ENCODE measurements at places on chromosomes 1 and 21.

DNA sequence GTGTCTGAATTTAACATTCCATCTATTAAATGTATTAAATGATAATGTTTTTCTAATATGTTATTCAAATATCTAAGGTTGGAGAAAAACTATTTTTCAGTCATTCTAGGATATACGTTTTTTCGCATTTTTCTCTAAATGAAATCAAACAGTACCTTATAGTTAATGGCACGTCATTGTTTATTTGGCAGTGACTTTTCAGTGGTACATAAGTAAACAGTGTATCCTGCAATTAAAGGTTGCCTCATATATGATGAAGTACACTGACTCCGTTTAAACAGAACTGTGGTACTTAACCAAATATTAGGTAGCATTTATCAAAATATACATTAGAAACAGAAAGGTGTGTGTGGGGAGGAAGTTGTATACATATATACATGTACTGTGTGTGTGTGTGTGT is 79.2 kb downstream of the EPS15 start:
- DNase-seq: no peak

DNA sequence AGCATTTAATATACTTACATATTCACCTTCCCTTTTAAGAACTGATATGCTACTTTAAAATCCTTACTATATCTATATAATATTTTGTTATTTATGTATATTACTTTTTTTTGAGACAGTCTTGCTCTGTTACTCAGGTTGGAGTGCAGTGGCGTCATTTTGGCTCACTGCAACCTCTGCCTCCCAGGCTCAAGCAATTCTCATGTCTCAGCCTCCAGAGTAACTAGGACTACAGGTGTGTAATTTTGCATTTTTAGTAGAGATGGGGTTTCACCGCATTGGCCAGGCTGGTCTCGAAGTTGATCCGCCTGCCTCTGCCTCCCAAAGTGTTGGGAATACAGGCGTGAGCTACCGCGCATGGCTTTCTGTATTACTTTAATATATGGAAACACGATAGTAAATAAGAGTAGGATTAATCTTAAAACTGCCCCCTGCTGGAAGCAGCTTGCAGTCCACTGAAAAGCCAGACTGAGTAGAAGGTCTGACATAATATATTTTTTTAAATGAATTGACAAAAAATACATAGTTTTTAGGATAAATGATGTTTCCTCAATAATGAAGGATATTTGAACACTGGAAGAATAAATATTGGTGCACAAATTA is 24.4 kb downstream of the RCAN3 start:
- peak; percentile 5 for DNase-seq

GRCh38 chr1:212713465-212714136 is 14.0 kb upstream of the BATF3 start:
- DNase-seq: no peak

GRCh38 chr1:51168936-51169335 is 66.9 kb downstream of the C1orf185 start:
- no peak for DNase-seq

DNA sequence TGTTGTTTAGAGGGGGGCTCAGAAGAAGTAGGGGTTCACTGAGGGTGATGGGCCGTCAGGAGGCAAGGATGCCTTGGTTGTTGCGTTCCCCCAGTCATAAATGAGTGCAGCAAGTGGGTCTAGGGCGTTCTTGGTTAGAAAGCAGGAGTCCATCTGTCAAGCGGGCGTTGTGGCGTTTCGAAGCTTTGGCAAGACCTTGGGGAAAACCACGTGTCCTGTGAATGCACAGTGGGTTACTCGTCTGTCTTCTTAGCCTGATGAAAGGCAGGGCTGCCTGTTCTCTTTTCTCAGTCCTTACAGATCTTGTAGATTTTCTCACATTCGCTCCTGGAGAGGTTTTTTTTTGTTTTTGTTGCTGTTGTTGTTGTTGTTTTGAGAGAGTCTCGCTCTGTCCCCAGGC is 6.3 kb upstream of the ZNF496 start:
- DNase-seq: no peak

- DNase-seq: no peak
Observed at GRCh38 chr1:24075590-24075854, 36.4 kb downstream of the MYOM3 start.

- DNase-seq: no peak
Observed at GRCh38 chr21:42294273-42294880, 20.8 kb downstream of the TFF3 start.

GRCh38 chr1:1069711-1070676 is 4.1 kb downstream of the RNF223 start:
- no peak for DNase-seq

GRCh38 chr1:88311265-88311664 is 372.8 kb upstream of the PKN2 start:
- DNase-seq: no peak

DNA sequence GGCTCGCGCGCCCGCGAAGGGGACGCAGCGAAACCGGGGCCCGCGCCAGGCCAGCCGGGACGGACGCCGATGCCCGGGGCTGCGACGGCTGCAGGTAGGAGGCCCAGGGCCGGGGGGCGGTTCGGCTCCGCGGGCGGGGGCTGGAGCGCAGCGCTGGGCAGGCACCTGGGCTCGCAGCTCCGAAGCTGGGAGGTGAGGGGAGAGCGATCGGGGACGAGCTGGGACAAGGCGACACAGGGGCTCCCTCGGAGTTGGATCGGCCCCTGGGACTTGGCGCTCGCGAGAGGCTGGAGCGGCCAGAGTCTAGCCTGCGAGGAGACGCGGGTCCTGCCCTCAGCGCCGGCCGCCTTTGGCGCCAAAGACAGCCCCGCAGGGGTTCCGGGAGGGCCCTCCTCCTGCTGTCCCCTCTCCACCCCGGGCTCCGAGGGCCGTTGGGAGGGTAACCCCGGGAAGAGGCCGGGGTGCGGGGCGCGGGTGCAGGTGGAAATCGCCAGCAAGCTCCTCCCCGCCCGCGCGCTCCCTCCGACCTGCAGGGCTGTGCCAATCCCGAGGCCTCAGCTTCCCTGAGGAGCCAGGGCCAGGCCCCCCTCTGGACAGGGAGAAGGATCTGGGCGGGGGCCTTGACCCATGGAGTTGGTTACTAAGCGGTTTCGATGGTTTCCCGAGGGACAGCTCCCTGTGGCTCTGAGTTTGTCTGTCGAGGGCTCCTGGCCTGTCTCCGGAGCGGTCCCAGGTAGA is 401 bp downstream of the TP73 start:
- DNase-seq: no peak

DNA sequence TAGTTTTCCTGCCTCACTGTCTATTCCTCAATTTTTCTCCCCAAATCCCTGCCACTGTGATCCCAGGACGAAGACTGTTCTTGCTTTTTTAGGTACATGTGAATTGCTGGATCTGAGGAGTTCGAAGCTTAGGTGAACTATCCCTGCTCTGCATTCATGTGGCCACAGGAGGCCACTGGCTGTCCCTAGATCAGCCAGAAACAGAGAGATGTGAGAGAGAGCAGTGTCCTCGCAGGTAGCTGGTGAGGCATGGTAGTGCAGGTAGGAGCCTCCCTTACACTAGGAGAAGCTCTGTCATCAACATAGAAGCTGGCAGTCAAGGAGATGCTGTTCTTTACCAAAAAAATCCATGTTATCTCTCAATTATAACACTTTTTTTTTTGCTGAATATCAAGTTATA is 71.5 kb downstream of the USP24 start:
- no peak for DNase-seq

DNA sequence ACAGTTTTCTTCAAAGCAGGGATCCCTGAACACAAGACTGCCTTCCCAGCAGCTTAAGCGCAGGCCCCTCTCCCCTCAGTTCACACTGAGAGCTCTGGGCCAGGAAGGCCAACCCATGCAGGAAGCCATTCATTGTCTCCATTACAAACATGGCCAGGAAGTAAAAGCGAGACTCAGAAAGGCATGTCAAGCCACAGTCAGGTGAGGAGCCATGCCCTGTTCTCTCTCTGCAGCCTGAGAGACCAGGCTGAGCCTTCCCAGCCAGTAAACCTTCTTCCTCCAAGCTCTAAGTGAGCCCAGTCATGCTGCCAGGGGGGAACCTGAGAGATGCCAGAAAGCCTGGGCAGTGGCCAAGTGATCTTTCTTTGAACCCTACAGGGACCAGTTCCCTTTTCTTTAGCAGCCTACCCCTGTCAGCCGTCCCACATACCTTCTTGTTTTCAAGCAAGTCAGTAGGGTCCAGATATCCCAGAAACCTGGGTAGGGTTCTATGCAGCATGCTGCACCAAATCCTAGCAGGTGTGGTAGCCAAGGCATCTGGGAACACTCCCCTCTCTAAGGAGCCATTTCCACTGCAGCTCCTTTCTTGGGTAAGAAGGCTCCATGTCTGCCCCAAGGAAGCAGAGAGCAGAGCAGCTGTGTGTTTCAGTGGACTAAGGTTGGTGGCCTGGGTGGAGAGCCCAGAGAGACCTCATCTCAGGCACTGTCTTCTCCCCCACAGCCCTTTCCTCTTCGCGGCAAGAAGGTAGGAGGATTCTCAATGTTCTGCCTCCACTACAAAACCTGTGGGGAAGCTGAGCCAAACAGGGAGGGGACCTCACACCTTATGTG is 977 bp downstream of the TRAF3IP3 start:
- DNase-seq: no peak

- DNase-seq: no peak
Observed at GRCh38 chr1:94111879-94112278, 9.1 kb downstream of the ABCA4 start.

All from NCI-H1092 (cell line).